Stimulated activated CD4-positive, alpha-beta T cell treated with anti-CD3 and anti-CD28 coated beads, TNF-alpha, amount 100 ng/mL, for 4 hours (primary cell): ENCODE measurements at places on chromosomes 3 and 15.

DNA sequence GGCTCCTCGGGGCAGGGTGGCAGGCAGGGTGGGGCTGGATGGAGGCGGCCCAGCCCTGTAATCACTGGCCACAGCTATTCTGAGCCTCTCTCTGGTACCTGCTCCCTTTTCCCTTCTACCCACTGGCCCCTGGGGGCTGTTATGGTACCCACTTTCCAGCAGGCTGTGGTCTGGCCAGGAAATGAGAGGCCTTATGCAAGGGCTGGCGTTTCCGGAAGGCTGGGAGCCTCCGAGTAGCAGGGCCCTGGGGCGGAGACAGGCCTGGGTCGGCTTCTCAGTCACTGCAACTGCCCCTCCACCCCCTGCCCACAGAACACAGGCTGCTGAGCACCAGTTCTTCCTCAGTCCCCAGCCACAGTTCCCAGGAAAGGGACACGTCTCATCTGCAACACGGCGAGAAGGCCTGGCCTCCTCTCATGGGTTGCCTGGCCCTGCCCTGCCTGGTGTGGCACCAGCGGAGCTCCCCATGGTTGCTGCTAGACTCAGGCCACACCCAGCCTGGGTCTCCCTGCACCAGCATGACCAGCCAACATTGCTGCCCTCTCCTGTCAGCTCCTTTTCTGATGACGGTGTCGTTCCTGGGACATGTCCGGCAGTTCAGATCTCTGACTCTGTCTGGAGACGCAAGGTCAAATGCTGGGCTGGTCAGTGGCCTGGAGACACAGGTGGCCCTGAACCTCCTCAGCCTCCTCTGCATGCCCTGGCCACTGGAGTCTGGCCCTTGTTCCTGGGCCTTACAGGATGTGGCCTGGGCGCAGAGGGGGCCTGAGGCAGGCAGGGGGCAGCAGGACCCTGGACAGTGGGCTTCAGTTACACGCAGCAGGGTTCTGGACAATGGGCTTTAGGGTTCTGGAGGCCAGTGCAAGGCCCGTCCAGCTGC, 6.5 kb downstream of the CHST13 start:
- no peak for DNase-seq

DNA sequence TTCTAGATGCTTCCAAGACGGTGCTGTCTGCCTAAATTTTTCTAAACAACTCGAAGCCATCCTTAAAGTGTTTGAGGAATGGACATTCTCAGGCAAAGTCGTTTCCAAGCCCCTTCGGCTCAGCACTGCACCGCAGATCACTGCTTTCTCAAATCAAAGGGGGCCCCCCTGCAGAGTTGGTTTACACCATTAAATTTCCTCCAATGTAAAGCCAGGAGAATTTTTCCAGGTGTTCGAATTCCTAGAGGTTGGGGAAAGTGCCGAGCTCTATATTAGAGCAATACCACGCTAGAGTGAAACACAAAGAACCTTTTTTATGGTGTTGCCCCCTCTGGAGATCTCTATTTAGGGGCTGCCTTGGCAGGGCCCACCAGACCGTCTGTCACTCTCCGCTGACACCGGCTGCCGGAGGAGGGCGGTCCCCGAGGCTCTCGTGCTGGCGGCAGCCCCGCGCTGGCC, 277.9 kb upstream of the NR2F2 start:
- DNase-seq = no peak

- no peak for DNase-seq
Measured at GRCh38 chr3:169940470-169941181, 26.0 kb upstream of the SEC62 start.

- DNase-seq = no peak
Measured at GRCh38 chr3:105793040-105793439, 75.8 kb downstream of the CBLB start.

- DNase-seq = no peak
Measured at GRCh38 chr3:112486811-112487505, 12.3 kb downstream of the BTLA start.
